ENCODE measurements at places on chromosomes 6 and 20.

DNA sequence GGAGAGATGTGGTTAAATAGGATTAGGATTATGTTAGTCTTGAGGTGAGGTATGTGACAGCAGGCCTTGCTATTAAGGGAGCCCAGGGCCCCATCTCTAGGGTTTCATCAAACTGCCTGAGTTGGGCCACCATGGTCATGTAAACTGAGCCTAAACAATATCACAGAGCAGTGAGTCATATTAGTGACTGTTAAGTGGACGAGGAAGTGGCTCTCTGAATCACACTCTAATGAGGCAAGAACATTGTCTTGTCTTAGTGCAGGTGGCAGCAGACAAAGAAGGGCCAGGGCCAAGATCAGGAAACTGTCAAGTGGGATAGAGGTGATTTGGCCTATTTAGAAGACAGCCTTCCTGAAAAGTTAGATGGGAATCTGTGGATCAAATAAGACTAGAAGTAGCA is 23.1 kb downstream of the ENPP3 start:
- DNase-seq, result no peak

- DNase-seq, result no peak
These were observed 693.4 kb upstream of the FLRT3 start for GRCh38 chr20:15030826-15031225.

- no peak for DNase-seq
These were observed 17.1 kb downstream of the TTLL2 start for GRCh38 chr6:167341665-167342655.

DNA sequence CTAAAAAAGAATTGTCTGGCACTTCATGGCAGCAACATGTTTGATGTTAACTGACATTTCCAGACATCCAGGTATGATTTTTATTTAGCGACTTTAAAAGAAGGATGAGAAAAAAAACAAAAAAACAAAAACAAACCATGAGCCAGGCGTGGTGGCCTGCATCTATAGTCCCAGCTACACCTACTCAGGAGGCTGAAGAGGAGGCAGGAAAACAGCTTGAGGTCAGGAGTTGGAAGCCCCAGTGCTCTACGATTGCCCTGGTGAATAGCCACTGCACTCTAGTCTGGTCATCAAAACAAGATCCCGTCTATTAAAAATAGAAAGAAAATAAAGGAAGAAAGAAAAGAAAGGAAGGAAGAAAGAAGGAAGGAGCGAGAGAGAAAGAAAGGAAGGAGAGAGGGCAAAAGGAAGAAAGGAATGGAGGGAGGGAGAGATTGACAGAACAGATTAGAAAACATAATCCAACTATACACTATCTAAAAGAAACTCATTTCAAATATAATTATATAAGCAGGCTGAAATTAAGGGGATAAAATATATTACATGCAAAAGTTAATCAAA is 141.6 kb downstream of the TRIM27 start:
- DNase-seq, result no peak

DNA sequence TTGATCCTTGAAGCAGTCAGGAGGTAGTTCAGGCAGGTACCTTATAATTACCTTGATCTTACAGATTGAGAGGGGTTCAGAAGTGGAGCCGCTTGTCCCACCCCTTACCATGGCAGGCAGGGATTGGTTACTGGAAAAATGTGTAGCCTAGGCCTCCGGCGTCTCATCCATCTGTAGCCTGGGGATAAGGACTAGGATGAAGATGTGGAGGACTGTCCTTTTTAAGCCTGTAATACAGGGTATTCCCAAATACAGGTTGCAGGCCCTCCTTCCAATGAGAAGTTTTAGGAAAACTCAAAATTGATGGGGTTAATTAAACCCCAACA is 2.8 kb downstream of the HMGA1 start:
- no peak for DNase-seq

- DNase-seq, result no peak
These were observed 736.1 kb downstream of the DOK5 start for GRCh38 chr20:55211481-55211880.

GRCh38 chr6:163752446-163752845 is 337.9 kb downstream of the QKI start:
- no peak for DNase-seq

DNA sequence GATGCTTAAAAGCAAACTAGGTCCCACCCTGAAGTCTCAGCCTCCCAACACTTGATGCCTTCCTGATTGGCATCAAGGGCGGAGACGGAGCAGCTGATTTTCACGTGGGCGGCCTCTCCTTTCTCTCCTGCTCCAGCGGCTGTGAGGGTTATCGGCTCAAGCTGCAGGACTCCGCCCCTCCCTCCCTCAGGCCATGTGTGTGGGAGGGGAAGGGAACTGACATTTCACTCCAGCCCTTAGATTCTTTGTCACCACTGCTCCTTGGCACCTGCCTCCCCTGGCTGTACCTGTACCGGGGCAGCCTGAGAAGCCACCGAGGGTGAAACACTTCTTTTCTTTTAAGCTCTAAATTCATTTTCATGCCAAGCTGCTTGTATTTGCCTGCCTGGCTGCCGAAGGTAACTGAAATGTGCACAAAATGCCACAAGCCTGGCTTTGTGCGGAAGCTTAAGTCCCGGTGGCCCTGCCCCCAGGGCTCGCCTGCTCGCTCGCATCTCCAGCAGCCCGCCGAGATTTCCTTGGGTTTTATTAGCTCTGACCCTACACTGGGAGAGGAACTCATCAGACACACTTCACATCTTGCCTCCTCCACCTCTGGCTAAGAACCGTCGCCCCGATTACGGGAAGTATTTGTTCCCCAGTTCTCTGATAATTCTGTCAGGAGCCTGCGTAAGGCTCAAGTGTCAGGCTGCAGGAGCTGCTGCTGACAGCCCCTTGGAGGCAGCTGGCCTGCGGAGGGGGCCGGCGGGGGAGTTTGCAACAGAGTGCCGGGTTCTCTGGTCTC is 9.6 kb upstream of the CPNE5 start:
- no peak for DNase-seq

DNA sequence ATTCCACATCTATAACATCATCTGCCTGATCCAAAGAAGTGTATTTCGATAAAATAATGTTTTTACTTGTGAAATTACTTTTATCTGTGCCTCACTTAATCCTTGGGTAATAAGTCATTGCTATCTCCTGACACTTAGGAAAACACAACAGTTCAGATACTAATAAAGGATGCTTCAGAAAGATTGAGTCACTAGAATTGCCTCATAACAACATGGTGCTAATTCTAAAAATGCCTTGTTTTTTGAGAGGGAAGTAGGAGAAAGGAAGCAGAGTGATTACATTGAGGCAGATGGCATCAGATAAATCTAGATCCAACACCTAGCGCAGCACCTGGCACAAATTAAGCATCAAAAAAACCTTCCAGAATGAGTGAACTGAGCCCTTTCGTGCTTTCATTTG is 69.0 kb downstream of the NCOA7 start:
- no peak for DNase-seq

DNA sequence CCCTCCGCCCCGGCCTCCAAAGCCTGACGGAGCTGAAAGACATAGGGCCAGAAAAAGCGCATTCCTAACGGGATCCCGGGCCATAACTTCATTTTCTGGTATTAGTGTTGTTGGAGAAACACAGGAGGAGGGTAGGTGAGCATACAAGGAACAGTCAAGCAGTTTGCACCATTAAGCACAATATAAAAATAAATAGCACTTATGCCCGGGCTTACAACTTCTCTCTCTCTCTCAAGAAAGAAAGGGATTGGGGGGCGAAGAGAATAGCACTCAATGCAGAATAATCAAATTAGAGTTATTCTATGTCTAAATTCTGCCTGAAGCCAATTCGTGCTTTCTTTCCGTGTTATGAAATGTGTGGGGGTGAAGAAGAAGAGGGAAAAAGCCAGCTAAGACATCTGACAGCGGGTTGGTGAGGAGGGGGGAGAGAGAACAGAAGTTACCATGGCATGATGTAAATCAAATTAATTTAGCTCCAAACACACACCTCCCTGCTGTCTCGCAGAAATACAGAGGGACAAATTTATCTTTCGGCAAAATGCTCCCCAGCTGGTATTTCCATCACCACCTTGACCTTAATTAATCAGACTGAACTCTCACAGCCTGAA is 508 bp upstream of the METTL24 start:
- DNase-seq, result no peak

GRCh38 chr6:90212274-90212673 is 84.4 kb downstream of the BACH2 start:
- no peak for DNase-seq

GRCh38 chr6:5108068-5108467 is 22.9 kb downstream of the PPP1R3G start:
- DNase-seq, result no peak

- DNase-seq, result no peak
These were observed 46.8 kb downstream of the RREB1 start for GRCh38 chr6:7154341-7155139.

GRCh38 chr6:167058261-167058660 is 59.1 kb downstream of the CEP43 start:
- DNase-seq, result no peak

DNA sequence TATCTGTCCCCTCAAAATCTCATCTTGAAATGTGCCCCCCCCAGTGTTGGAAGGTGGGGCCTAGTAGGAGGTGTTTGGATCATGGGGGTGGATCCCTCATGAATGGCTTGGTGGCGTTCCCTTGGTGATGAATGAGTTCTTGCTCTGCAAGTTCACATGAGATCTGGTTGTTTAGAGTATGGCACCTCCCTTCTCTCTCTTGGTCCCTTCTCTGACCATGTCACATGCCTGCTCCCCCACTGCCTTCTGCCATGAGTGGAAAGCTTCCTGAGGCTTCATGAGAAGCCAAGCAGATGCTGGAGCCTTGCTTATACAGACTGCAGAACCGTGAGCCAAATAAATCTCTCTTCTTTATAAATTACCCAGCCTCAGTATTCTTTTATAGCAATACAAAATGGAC is 70.9 kb downstream of the MAN1A1 start:
- no peak for DNase-seq

- no peak for DNase-seq
These were observed 21.9 kb downstream of the NCOA7 start for GRCh38 chr6:125812394-125813292.

- DNase-seq, result no peak
These were observed 23.6 kb downstream of the THEMIS start for GRCh38 chr6:127877231-127877630.

- no peak for DNase-seq
These were observed 20.0 kb upstream of the TMEM181 start for GRCh38 chr6:158539881-158540280.

- no peak for DNase-seq
These were observed 11.5 kb downstream of the PYGB start for GRCh38 chr20:25259358-25259757.

Measured in stimulated activated CD4-positive, alpha-beta T cell treated with anti-CD3 and anti-CD28 coated beads, Interleukin-2, amount 100 ng/mL, for 48 hours (primary cell).